ENCODE measurements at places on chromosomes 1 and 21. TPM values are rescaled to one million over a fixed set of nuclear protein-coding genes. Genes with fewer than 3 reads are reported as not detected.

DNA sequence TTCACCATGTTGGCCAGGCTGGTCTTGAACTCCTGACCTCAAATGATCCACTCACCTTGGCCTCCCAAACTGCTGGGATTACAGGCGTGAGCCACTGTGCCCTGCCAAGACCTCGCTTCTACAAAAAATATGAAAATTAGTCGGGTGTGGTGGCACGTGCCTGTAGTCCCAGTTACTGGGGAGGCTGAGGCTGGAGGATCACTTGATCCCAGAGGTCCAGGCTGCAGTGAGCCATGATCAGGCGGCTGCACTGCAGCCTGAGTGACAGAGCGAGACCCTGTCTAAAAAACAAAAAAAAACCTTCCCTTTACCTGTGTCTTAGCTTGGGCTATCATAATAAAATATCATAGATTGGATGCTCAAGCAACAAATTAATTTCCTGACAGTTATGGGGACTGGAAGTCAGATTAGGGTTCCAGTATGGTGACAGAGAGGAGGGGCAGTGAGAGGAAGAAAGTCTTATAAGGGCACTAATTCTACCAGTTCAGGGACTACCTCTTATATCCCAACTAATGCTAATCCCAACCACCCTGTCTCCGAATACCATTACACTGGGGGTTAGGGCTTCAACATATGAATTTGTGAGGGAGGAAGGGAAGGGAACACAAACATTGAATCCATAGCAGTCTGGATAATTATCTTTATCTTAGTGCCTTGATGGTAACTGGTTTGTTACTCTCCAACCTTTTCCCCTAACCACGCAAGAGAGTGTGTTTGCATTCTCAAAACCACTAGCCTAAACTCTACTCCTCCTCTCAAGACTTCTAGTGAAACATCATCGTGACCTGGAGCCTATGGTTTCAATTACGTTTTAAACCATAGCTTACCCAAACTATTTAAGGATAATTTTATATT is 1.0 kb upstream of the NAXE start:
- DNase-seq = no peak

DPYD gene
- total RNA-seq = 1.6 TPM

DNA sequence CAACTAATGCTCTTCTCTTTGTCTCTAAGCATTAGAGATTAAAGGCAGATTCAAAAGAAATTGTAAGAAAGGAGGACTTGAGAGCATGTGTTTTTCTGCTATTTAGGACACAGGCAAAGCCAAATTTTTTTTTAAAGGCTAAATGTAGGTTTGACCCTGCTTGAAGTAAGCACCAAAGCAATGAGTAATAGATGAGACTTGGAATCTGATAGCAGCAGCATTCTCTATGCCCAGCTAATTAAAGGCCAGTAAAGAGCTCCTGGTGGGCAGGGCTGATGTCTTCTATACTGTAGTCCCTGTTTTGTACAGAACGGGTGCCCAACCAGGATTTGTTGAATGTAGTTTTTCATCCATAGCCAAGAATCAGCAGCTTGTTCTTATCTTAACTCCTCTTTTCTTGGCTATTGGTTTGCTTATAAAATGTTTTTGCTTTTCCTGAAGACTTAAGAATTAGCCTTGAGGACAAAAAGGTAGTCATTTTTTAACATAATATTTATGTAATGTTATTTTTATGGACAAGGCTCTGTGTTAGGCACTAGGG is 179.6 kb downstream of the LMO4 start:
- no peak for DNase-seq

PGBD5 gene
- 17.0 TPM for total RNA-seq

DNA sequence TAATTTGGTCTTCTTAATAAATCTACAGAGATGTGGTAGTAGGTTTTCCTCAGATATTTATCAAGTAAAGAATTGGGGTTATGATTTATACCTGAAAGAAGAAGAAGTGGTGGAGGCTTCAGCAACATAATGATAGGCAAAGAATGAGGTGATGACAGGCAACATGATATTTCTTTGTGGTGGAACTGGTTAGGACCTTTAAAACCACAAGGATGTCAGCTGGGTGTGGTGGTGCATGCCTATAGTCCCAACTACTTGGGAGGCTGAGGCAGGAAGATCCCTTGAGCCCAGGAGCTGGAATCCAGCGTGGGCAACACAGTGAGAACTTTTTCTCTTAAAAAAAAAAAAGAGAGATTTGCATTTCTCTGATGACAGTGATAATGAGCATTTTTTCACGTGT is 34.1 kb upstream of the COL11A1 start:
- DNase-seq = no peak

CPTP gene
- total RNA-seq = 12.9 TPM

DNA sequence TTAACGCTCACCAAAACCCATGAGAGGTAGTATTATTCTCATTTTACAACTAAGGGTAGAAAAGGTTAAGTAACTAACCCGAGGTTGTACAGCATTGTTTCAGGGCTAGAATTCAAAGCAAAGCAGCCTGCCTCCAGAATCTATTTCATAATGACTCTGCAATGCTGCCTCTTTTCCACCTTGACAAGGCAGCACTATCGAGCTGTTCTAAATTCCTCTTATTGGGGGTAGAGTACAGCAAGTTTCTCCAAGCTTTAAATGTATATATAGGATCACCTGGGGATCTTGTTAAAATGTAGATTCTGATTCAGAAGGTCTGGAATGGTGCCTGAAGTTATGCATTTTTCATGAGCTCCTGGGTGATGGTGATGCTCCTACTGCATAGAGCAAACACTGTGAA is 30.1 kb downstream of the WNT2B start:
- DNase-seq = no peak

GRCh38 chr1:8070381-8070811 is 44.3 kb upstream of the ERRFI1 start:
- DNase-seq = peak; percentile 63

GRCh38 chr1:47936916-47937551 is 60.2 kb downstream of the TRABD2B start:
- no peak for DNase-seq

DNA sequence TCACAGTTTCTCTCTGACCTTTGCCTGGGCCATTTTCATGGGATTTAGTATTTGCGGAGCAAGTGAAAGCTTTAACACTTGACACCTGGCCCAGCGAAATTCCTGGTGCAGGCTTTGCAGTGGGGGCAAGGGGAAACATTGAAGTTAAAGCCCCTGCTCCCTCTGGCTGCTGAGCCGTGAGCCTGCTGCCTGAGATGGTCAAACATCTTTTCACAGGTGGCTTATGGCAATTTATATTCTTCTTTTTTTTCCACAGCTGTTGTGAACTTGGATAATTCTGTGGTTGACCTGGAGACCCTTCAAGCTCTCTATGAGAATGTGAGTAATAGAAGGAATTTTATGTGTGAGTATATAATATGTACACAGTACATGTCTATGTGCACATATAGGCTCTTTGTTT is 202.9 kb downstream of the FMN2 start:
- peak; percentile 79 for DNase-seq

DNA sequence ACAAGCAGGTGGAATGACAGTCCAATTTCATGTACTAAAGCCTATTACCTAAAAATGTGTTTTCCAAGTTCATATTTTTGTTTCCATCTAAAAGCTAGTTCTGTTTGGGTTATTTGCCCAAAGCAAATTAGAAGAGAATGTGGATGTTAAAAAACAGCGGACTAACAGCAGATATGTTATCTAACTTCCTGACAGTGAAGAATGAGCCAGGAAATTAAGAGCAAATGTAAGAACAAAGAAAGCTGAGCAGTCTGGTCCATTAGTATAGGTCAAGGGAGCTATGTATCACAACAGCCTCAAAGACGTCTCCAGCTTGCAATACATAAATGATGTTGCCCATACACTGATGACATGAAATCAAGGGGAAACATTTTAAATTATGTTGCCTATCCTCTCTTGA is 145.5 kb upstream of the PLD5 start:
- no peak for DNase-seq

DNA sequence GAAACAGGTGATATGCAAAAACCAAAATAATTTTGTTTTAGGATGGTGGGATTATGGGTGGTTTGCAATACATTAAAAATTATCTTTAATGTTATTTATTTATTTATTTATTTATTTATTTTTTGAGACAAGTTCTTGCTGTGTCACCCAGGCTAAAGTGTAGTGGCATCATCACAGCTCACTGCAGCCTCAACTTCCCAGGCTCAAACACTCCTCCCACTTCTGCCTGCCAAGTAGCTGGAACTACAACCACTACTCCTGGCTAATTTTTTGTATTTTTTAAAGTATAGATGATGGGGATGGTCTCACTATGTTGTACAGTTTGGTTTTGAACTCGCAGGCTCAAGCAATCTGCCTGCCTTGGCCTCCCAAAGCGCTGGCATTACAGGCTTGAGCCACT is 6.5 kb upstream of the PYCR2 start:
- no peak for DNase-seq

AMY1C gene
- total RNA-seq = not detected

GRCh38 chr21:34818662-34819158 is 149.9 kb downstream of the CLIC6 start:
- no peak for DNase-seq

NPPA gene
- total RNA-seq = not detected

DNA sequence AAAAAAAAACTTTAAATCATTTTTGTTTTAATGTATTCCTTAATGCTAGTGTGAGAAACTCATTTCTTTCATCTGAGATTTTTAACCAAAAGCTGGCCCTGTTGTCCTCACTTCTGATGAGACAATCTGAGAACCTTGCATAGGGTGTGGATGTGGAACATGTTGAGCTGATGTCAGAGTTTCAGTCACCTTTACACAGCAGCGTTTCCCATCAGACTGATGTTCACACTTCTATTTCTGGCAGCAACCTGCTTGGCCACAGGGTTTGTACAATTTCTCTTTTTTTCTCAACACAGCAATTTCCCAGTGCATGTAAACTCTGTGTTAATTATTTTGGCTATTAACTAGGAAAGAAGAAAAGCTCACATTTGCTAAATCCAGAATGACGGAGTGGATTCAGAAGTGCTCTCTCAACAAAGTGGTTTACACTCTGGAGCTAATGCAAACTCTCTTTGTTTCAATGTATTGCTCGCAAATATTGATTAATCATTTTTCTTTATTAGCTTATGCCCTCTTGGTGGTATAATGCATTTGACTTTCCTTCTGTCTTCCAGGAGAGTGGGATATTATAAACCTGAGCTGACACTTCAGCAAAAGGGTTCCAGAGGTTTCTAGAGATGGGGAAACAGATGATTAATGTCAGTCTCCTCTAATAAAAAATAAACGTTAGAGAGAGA is 70.5 kb upstream of the HSPA13 start:
- DNase-seq = no peak

C1orf116 gene
- total RNA-seq = 5.3 TPM

- DNase-seq = peak; percentile 40
Observed at GRCh38 chr1:65791801-65792668, 660 bp upstream of the PDE4B start.

GRCh38 chr1:195466639-195467038 is 1141.6 kb downstream of the KCNT2 start:
- DNase-seq = no peak

GRCh38 chr1:164576291-164577271 is 17.6 kb downstream of the PBX1 start:
- peak; percentile 70 for DNase-seq

DNA sequence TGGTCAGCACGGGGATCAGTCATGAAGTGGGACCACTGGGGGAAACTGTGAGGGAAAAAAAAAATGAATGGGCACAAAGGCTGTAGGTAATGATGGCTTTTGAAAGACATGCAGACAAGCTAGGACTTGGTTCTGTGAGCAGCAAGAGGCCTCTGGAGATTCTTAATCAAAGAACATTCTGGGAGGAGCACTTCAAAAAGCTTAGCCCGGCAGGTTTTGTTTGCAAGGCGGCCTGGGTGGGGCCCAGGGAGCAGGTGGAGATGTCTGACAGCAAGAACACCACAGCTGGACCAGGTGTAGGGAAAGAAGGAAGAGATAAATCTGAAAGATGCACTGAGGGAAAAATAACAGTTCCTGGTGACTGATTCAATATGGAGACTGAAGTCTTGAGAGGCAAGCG is 6.0 kb downstream of the TEX35 start:
- DNase-seq = no peak

FCN3 gene
- total RNA-seq = not detected

DNA sequence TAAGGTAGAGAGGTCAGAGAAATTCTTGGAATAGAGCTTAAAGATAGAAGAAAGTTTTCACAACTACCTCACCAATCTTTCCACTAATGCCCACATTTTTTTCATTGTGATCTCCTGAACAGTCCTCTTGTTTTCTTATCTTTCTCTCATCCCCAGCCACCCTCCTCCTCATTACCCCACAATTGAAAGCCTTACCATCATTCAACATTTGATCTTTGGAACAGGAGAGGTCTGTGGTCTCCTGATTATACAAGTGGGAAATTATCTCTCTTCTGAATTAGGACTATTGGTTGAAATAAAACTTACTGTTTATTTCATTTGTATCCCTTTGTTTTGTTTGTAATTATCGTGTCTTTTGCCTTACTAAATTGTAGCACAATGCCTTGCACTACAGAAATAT is 29.6 kb downstream of the DNAH14 start:
- DNase-seq = no peak

DNA sequence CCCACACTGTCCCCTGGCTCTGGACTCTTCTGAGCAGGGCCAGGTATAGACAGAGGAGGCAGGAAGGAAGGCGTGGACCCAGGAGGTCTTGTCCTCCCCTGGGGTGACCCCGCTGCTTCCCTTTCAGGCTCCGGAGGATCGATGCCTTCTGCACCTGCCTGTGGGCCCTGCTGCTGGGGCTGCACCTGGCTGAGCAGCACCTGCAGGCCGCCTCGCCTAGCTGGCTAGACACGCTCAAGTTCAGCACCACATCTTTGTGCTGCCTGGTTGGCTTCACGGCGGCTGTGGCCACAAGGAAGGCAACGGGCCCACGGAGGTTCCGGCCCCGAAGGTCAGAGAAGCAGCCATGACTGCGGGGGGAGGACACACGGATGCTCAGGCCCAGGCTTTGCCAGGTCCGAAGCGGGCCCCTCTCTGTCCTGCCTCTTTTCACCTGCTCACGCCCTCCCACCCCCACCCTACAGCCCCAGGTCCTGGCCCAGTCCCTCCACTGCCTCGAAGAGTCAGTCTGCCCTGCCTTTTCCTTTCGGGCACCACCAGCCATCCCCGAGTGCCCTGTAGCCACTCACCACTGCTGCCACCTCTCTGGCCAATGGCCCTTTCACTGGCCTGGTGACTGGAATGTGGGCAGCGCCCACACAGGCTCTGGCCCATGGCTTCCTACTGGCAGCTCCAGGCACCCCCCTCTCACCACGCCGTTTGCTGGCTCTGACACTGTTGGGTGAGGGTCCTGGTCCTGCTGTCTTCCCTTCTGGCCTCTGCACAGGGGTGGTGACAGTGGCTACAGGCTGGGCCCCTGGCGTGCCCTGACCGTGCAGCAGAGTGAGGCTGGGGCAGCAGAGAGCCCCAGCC is 13.5 kb downstream of the TMEM201 start:
- no peak for DNase-seq

DNA sequence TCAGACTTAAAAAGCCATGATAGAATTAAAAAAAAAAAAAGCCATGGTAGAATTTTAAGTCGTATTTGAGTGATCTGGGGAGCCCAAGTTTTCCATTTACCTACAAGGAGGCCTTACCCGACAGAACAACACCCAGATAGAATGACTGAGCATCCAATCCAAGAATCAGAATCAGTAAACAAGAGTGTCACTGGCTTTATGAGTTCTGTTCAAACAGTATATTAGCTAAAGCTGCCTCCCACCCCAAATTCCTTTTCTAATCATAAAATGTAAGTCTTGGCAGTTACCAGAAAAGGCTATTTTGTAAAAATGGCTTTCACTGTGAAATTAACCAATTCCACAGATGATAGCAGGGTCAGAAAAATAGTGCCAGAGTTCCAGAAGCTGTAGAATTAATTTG is 1.2 kb downstream of the GTF2B start:
- no peak for DNase-seq

All from GM23338 (cell line).